ENCODE measurements at places on chromosomes 6 and 20. TPM values are rescaled to one million over a fixed set of nuclear protein-coding genes. Genes with fewer than 3 reads are reported as not detected.

- DNase-seq = no peak
These were observed 421.4 kb upstream of the RUNX2 start for GRCh38 chr6:44906761-44907160.

- no peak for DNase-seq
These were observed 11.1 kb upstream of the ELOVL2 start for GRCh38 chr6:11055127-11055627.

- no peak for DNase-seq
These were observed 169.4 kb downstream of the TAF4 start for GRCh38 chr20:61896058-61896961.

DNA sequence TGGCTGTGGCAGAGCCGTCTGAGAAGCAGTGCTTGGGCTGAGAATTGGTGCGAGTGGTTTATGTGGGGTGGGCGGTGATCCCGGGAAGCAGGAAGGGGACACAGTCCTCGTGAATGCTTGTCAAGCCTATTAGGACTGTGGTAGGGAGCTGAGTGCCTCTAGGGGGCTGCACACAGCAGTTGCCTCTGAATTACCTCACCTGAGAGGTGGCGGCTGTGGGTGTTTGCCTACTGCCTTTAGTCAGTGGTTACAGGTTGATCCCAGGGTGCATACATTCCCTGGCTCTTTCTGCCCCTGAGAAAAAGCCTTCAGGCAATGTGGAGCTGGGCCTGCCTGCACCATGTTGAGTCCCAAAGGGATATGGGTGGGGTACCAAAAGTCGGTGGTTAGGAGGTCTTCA, 5.2 kb downstream of the AP5S1 start:
- DNase-seq = no peak

DNA sequence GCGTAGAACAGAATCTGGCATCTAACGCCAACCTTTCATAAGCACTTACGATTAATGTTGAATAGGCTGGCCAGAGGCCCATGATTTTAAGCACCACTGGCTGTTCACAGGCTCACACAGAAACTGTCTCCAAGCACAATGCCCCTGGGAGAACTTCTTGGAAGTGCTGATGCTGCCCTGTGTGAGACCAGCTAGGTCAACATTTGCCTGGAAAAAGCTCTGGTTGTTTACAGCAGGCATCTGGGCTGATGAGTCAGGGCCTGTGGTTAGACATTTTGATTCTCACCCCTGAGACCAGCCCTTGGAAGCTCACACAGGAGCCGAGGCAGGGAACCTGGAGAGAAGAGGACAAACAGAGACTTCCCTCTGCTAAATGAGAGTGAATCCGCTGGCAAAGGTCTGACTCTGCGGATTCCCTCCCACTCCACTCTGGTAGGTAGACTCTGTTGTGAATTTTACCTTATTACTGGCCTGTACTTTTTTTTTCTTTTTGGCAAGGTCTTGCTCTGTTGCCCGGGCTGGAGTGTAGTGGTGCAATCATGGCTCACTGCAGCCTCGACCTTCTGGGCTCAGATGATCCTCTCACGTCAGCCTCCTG, 6.8 kb upstream of the SULF2 start:
- no peak for DNase-seq

- no peak for DNase-seq
These were observed 24.7 kb upstream of the BLCAP start for GRCh38 chr20:37552415-37552814.

DNA sequence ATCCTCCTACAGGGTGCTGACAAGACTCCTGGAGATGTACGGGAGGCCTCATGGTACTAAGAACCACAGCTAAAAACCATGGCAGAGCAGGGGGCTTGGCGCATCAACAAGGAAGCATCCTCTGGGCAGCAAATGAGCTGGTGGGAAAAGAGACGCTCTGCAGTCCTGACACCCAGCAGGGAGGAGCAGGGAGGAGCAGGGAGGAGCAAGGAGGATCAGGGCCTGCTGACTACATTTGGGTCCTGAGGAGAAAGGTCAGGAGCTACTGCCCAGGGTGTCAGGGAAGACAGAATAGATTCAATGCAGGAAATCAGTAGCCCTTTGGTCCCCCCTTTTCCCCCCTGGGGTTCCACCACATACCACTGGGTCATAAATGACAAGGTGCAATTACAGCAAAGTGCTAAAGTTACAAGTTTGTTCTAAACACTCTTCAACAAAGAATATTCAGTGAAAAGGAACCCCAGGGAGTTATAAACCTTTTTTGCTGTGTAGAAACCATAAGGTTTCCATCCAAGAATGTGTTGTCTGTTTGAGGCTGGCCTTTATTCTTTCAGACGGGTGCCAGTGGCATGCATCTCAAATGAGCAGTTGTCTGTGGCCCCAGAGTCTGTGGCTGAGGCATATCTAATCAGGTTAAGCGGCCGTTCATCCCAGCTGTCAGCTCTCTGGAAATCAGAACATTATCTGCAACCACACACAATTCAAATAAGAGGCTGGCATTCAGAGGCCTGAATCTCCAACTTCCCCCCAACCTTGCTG, 325.0 kb downstream of the CDC5L start:
- no peak for DNase-seq

DNA sequence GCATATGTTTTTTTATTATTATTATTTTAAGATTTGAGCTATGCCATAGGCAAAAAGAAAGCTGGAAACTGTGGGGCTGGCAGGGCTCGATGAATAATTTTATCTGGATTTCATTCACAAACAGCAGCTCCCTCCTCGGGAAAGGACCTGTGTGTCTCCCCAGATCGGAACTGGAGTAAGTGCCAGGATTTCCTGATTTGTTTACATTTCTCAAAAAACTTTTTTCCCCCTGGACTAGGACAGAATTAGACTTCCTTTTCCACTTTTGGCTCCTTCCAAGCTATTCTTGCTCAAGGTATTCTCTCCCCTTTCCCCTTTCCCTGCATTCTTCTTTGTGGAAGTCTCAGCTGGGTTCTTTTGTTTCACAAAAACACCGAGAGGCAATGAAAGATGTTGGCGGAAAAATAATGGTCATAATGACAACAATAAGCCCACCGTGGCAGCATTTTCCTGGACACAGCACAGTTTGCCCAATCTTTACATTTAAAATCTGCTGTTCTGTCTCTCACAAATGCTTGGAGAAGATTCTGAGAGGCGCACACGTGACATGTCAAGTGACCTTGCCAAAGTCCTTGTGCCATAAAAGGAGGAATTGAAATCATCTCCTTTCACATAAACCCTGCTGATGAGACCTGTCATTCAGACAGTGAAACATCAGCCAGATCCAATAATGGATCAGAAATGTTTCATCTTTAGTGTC, 85.8 kb upstream of the PREP start:
- DNase-seq = no peak

DNA sequence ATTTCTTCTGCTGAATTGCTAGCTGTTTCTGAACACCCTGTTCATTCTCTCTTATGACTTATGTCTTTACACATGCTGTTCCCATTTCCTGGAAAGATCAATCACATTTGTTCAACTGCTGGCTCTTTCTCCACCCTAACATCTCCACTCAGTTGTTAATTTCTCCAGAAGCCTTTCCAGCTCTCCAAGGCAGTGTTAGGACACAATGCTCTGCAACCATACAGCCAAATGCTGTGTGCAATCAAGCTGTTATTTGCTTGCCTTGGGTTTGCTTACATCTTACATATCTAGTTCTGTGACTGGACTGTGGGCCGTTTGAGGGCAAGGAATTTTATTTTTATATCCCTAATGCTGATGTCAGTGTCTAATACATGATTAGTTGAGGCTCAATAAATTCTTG, 24.2 kb upstream of the CITED2 start:
- no peak for DNase-seq

GRCh38 chr20:63065911-63066310, 59.1 kb upstream of the BHLHE23 start:
- no peak for DNase-seq

DNA sequence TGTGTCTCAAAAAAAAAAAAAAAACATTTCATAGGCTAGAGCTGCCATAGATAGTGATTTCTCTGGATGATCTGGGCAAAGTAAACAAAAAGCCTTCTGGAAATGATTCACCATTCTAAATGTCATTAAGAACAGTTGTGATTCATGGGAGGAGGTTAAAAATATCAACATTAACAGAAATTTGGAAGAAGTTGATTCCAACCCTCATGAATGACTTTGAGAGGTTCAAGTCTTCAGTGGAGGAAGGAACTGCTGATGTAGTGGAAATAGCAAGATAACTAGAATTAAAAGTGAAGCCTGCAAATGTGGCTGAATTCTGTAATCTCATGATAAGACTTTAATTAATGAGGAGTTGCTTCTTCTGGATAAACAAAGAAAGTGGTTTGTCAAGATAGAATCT, 26.8 kb upstream of the MMP24 start:
- no peak for DNase-seq

DNA sequence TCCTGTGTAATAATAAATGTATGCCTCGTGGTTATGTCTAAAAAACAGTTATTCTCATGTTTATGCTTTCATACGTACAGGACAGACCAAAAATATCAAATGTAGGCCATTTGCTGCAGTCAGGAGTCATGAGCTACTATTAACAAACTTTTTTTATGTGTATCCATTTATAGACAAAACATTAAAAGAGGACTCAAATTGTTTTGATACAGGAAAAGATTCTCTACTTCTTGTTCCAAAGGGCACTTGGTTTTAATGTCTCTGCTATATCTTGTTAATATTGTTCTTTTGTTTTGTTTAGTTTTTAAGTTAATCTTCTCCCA, 155.2 kb downstream of the ZDHHC14 start:
- DNase-seq = no peak

DNA sequence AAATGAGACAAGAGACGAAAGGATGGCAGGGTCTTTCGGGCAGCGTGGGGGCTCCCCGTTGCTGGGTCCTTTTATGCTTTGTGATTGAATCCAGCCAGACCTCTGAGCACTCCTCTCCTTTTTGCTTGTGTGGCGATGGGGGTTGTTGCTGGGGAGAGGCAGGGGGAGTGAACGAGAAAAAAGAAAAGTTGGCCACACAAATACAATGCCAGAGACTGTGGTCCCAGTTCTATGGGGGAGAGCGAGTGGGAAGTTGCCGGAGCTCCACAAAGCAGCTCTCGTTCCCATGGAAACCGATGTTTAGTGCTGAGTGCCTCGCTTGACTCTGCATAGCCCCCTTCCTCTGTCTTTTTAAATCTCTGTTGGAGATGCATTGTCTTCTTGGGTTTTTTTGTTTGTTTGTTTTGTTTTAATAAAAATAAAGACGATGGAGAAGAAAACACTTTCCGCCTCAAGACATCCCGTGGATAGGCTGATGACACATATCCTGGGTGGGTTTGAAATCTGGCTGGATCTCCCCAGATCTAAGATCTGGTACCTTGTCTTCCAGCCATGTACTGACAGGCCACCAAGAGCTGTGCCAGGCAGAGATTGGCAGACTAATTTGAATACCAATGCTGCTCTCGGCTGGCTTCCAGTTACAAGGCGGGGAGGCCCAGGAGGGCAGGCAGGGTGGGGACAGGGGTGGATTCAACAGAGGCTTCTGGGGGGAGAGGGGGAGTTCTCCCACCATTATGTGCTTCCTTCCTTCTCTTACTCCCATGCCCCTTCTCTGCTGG, 529.3 kb downstream of the QKI start:
- no peak for DNase-seq

DNA sequence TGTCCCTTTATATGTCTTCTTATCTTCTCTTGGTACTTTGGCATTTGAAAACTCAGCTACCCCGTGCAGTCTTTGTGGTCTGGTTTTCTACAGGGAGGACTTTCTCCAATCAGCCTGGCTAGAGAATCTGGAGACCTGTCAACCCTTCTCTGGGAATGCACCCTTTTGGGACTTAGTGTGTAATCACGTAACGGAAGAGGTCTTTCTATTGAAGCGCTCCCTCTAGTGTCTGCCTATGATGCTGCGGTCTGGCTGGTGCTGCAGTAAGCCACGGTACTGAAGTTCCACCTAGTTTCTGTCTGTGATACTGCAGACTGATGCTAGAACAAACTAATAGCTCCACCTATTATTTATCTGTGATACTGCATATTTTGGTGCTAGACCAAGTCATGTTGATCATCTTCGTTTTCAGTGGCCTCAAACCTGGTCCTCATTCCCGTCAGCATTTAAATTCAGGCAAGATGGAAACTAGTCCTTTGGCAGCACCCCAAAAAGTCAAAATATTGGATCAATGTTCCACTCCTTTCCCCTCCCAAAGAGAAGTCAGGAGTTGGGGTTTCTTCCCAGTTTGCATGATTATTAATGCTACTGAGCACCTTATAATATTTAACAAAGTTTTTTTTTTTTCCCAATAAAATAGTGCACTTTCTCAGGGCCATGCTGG, 12.5 kb upstream of the SIRPB2 start:
- DNase-seq = peak; percentile 86

GRCh38 chr6:66032626-66033025, 325.6 kb upstream of the EYS start:
- no peak for DNase-seq

GRCh38 chr20:58893355-58894120, 41.0 kb downstream of the GNAS start:
- peak; percentile 80 for DNase-seq

DNA sequence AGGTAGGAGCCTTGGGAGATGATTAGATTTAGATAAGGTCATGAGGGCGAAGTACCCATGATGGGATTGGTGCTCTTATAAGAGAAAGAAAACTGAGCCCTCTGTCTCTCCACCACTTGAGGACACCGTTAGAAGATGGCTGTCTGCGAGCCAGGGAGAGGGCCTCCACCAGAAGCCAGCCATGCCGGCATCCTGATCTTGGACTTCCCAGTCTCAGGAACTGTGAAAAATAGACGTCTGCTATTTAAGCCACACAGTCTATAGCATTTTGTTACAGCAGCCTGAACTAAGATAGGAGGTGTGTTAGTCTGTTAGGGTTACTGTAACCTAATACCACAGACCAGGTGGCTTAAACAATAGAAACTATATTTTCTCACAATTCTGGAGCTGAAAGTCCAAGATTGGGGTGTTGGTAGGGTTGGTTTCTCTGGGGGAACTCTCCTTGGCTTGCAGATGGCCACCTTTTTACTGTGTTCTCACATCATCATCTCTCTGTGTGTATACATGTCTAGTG, 38.0 kb upstream of the ADGRF1 start:
- no peak for DNase-seq

DNA sequence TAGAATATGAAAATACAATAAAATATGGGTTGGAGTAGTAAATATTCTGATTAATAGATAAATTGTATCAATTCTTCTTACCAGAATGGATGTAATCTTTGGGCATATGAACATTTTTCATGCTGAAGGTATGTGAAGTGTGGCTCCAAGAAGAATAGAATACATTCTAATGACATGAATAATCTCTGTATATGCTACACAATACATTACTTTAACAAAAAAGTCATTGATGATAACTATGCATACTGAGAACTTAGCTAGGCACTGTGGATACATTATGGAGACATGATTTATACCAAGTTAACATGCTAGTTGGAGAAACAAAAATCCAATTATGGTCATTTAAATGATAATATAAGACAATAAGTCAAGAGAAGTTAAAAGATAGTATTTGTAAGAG, 62.7 kb upstream of the HDAC2 start:
- DNase-seq = no peak

TMEM14C gene
- total RNA-seq = 44.2 TPM

RBPJL gene
- not detected for total RNA-seq

CYP39A1 gene
- not detected for total RNA-seq

SPTLC3 gene
- 1.2 TPM for total RNA-seq

BACH2 gene
- total RNA-seq = 22.6 TPM

SLC24A3 gene
- not detected for total RNA-seq

SEL1L2 gene
- not detected for total RNA-seq

SLC52A3 gene
- not detected for total RNA-seq

C20orf204 gene
- 17.5 TPM for total RNA-seq

Measured in activated CD8-positive, alpha-beta memory T cell treated with anti-CD3 and anti-CD28 coated beads, Interleukin-2, amount 10 ng/mL, durations not matched to agents 7 days and 5 days (primary cell).